ENCODE measurements at places on chromosomes 2 and 18. TPM values are rescaled to one million over a fixed set of nuclear protein-coding genes. Genes with fewer than 3 reads are reported as not detected.

Gene RNF152
- total RNA-seq: 18.0 TPM

Gene NETO1
- total RNA-seq: not detected

DNA sequence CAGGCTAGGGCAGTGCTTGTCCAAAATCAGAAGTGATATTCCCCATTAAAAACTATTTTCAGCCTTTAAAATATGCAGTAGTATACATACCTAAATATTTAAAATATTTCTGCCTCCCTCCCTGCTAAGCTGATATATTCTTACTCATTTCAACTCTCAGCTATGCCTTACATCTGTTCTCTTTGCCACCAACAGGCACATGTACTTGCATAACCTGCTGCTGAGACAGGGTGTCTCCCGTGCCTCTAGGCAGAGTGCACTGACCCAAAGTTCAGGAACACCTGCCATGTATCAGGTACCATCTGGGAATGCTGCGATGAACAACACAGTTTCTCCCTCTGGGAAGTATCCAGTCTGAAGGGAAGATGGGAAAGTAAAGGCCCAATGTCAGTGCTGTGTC is 91.7 kb downstream of the STK39 start:
- H3K36me3 ChIP-seq: peaks cover 22% of the 10 kb centered on the region
- no peak for DNase-seq
- no peaks in the 10 kb centered on the region for H3K4me1 ChIP-seq
- H3K27me3 ChIP-seq: no peaks in the 10 kb centered on the region

GRCh38 chr2:43314299-43314927 is 88.0 kb upstream of the ZFP36L2 start:
- H3K4me3 ChIP-seq: no peak overlapping the region
- no peaks in the 10 kb centered on the region for H3K27me3 ChIP-seq
- DNase-seq: no peak
- peaks cover 43% of the 10 kb centered on the region for H3K4me1 ChIP-seq
- no peaks in the 10 kb centered on the region for H3K36me3 ChIP-seq

- no peaks in the 10 kb centered on the region for H3K27me3 ChIP-seq
- no peak overlapping the region for H3K4me3 ChIP-seq
- H3K36me3 ChIP-seq: peaks cover 29% of the 10 kb centered on the region
- peaks cover 75% of the 10 kb centered on the region for H3K4me1 ChIP-seq
These were observed 83.0 kb downstream of the STPG4 start for GRCh38 chr2:47072018-47072691.

Gene EIF4E2
- 124 TPM for total RNA-seq

Gene RAB6D
- total RNA-seq: not detected

GRCh38 chr2:233638836-233639235 is 2.6 kb downstream of the UGT1A10 start:
- H3K4me3 ChIP-seq: no peak overlapping the region
- no peaks in the 10 kb centered on the region for H3K27me3 ChIP-seq
- no peak for DNase-seq
- no peak overlapping the region for H3K27ac ChIP-seq
- no peaks in the 10 kb centered on the region for H3K36me3 ChIP-seq
- H3K4me1 ChIP-seq: no peaks in the 10 kb centered on the region

- H3K4me1 ChIP-seq: no peaks in the 10 kb centered on the region
- H3K4me3 ChIP-seq: no peak overlapping the region
- no peak for DNase-seq
- no peaks in the 10 kb centered on the region for H3K36me3 ChIP-seq
These were observed 639.1 kb upstream of the SLC39A10 start for GRCh38 chr2:195017890-195018289.

Gene UGT1A1
- not detected for total RNA-seq

GRCh38 chr2:128777196-128778035 is 458.7 kb upstream of the HS6ST1 start:
- no peaks in the 10 kb centered on the region for H3K4me1 ChIP-seq
- no peak for DNase-seq
- H3K4me3 ChIP-seq: no peak overlapping the region
- H3K27ac ChIP-seq: no peak overlapping the region
- no peaks in the 10 kb centered on the region for H3K36me3 ChIP-seq
- H3K27me3 ChIP-seq: peaks cover 11% of the 10 kb centered on the region

DNA sequence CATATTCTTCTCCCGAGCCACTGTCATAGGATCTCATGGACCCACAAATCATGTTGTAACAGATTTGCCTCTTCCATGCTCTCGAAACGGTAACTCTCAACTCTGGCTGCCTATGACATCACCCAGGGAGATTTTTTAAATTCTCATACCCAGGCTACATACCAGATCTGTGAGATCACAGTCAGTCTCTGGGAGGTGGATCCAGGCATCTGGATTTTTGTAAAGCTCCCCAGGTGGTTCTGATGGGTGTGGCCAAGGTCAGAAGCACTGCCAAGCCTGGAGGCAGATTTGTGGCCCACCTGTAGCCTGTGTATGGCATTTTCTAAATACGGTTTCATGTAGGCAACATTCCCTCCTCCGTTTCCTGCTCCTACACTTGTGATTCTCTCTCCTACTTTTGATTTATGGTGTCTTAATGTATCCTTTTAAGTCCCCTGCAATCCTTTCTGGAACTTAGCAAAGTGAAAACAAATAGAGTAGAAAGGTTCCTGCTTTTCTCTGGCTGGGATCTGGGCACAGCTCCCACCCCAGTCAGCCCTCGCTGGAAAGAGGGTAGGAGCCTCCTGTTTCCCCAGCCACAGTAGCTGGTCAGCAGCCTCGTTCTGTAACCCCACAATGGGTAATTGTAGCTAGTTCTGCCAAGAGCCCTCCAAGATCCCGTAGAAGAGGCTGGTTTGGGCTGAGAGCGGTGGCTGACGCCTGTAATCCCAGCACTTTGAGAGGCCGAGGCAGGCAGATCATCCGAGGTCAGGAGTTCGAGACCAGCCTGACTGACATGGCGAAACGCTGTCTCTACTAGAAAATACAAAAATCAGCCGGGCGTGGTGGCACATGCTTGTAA is 96.2 kb downstream of the KLHL29 start:
- peak; percentile 81 for DNase-seq
- no peaks in the 10 kb centered on the region for H3K27me3 ChIP-seq
- peaks cover 14% of the 10 kb centered on the region for H3K4me1 ChIP-seq
- peak overlapping the region; percentile 49 for H3K27ac ChIP-seq

GRCh38 chr2:168515502-168515901 is 59.4 kb downstream of the CERS6 start:
- DNase-seq: no peak
- H3K27me3 ChIP-seq: no peaks in the 10 kb centered on the region
- H3K36me3 ChIP-seq: no peaks in the 10 kb centered on the region
- H3K4me1 ChIP-seq: peaks cover 37% of the 10 kb centered on the region

Gene SCG2
- 5.0 TPM for total RNA-seq

Gene LYG1
- total RNA-seq: 0.37 TPM

DNA sequence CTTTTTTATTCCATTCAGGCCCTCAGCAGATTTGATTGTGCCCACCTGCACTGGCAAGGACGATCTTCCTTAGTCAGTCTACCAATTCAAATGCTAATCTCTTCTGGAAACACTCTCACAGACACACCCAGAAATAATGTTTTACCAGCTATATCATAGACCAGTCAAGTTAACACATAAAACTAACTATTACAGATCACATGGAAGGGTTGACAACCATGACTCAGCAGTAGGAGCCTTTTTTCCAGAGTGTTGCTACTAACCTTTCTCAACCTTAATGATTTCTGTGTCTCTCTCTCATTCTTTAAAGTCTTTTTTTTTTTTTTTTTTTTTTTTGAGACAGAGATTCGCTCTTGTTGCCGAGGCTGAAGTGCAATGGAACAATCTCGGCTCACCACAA is 143.5 kb upstream of the MSH6 start:
- DNase-seq: no peak
- no peak overlapping the region for H3K4me3 ChIP-seq
- H3K4me1 ChIP-seq: no peaks in the 10 kb centered on the region
- no peak overlapping the region for H3K27ac ChIP-seq
- H3K27me3 ChIP-seq: 0 out of 2 replicates have a peak, but pooled peaks cover 5% of the 10 kb centered on the region

Gene ERBB4
- not detected for total RNA-seq

DNA sequence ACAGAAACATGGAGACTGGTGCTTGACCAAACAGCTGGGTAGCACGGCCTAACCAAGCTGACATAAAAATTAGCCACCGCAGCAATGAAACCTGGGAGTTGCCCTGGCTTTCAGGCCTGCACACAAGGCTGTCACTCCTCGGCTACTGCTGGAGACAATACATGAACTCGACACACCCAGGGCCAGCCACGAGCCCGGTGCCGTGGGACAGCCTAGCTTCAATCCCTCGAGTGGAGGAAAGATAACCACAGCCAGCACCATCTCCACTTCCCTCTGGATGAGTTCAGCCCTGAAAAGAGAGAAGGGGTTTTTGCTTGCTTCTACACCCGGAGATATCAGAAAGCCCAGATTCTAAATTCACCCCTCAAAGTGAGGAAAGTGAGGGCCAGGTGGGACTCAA is 78.0 kb downstream of the BCL2L11 start:
- no peaks in the 10 kb centered on the region for H3K27me3 ChIP-seq
- H3K4me1 ChIP-seq: peaks cover 10% of the 10 kb centered on the region
- H3K27ac ChIP-seq: no peak overlapping the region
- H3K36me3 ChIP-seq: no peaks in the 10 kb centered on the region

- H3K4me3 ChIP-seq: no peak overlapping the region
- H3K27me3 ChIP-seq: no peaks in the 10 kb centered on the region
- no peak overlapping the region for H3K27ac ChIP-seq
- peaks cover 30% of the 10 kb centered on the region for H3K4me1 ChIP-seq
- H3K36me3 ChIP-seq: no peaks in the 10 kb centered on the region
These were observed 32.6 kb downstream of the LAMA3 start for GRCh38 chr18:23721696-23722480.

Gene SLC5A7
- total RNA-seq: not detected

DNA sequence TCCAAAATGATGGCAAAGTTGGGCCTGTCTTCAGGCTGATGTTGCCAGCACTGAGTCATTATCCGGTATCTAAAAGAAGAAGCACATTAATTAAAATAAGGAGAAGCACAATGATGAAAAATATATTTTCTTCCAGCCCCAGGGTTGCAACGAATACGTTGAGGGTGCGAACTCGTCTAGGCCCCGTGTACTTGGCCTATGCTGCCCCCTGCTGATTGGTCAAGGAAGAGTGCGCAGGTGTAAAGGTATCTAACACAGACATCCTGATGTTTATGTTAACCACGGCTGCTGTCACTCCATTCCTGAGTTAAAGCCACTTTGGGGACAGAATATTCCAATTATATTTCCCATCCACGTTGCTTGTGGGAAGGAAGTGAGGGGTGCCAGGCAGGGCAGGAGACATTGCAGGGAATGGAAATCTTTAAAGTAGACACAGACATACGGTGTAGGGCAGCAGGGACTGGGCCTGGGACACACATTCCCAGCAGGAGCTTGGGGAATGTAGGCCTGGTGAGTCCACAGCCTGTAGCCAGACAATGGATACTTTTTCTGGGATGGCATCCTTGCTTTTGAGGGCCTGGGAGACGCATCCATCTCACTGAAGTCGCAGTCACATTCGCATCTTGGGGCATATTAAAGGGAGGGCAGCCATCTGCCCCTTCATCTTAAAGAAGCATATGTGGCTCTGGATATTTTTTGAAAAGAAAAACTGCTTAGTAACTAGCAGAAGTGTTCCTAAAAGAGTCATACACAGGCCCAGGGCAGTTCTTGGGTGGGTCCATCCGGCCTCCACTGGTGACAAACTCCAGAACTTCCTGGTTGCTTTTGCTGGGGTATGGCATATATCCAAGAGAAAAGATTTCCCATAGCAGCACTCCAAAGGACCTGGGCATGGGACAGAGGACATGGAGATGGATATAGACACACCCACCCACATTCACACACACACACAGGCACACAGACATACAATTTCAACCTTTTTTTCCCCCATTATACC is 81.9 kb downstream of the CLIP4 start:
- DNase-seq: peak; percentile 30
- H3K27ac ChIP-seq: no peak overlapping the region
- H3K4me1 ChIP-seq: peaks cover 11% of the 10 kb centered on the region
- H3K27me3 ChIP-seq: no peaks in the 10 kb centered on the region
- no peaks in the 10 kb centered on the region for H3K36me3 ChIP-seq
- no peak overlapping the region for H3K4me3 ChIP-seq

GRCh38 chr2:96103187-96103601 is 13.2 kb downstream of the ADRA2B start:
- DNase-seq: no peak
- no peak overlapping the region for H3K4me3 ChIP-seq
- H3K4me1 ChIP-seq: no peaks in the 10 kb centered on the region
- H3K36me3 ChIP-seq: no peaks in the 10 kb centered on the region
- H3K27me3 ChIP-seq: no peaks in the 10 kb centered on the region

DNA sequence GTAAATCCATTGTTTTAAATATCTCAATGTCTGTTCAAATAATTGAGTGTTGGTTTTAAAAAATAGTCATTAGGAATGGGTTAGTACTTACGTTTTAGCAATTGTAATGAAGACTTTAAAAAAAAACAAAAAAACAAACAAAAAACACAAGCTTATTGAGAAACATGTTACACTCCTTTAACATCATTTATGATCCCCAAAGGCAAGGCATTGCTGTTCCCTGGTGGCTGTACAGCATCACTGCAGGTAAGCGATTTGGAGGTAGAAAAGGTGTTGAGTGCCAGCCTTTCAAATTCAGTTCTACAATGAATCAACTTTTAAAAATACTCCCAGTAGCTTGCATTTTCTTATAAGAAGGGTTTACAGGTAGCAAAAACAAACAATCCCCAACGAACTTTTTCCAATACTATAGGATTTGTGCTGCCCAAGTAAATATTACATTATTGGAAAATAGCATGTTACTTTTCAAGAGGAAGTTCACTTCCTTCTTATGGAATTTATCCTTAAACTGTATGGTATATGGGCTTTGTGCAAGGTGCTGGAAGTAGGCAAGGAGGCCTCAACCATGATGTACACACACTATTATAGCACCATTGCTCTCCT is 27.5 kb downstream of the CNRIP1 start:
- no peak for DNase-seq
- H3K4me1 ChIP-seq: no peaks in the 10 kb centered on the region
- H3K27ac ChIP-seq: no peak overlapping the region
- H3K27me3 ChIP-seq: no peaks in the 10 kb centered on the region
- no peaks in the 10 kb centered on the region for H3K36me3 ChIP-seq

GRCh38 chr2:99880964-99881294 is 261.5 kb downstream of the AFF3 start:
- peak overlapping the region; percentile 84 for H3K27ac ChIP-seq
- H3K36me3 ChIP-seq: no peaks in the 10 kb centered on the region
- H3K27me3 ChIP-seq: no peaks in the 10 kb centered on the region
- DNase-seq: no peak
- H3K4me3 ChIP-seq: no peak overlapping the region

DNA sequence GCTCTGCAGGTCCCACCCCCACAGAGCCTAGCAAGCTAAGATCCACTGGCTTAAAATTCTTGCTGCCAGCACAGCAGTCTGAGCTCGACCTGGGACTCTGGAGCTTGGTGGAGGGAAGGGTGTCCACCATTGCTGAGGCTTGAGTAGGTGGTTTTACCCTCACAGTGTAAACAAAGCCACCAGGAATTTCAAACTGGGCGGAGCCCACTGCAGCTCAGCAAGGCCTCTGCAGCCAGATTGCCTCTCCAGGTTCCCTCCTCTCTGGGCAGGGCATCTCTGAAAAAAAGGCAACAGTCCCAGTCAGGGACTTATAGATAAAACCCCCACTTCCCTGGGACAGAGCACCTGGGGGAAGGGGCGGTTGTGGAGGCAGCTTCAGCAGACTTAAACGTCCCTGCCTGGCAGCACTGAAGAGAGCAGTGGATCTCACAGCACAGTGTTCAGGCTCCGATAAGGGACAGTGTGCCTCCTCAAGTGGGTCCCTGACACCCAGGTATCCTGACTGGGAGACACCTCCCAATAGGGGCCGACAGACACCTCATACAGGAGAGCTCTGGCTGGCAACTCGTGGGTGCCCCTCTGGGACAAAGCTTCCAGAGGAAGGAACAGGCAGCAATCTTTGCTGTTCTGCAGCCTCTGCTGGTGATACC is 20.0 kb upstream of the NEMP2 start:
- H3K36me3 ChIP-seq: no peaks in the 10 kb centered on the region
- no peaks in the 10 kb centered on the region for H3K27me3 ChIP-seq
- no peaks in the 10 kb centered on the region for H3K4me1 ChIP-seq
- H3K4me3 ChIP-seq: no peak overlapping the region
- no peak for DNase-seq

Gene SP140L
- 36.8 TPM for total RNA-seq

All from SJSA1 (cell line).